ENCODE measurements at places on chromosomes 1 and 21.
A peak's percentile ranks its signal among the peaks of the same experiment; 100 is the strongest.

DNA sequence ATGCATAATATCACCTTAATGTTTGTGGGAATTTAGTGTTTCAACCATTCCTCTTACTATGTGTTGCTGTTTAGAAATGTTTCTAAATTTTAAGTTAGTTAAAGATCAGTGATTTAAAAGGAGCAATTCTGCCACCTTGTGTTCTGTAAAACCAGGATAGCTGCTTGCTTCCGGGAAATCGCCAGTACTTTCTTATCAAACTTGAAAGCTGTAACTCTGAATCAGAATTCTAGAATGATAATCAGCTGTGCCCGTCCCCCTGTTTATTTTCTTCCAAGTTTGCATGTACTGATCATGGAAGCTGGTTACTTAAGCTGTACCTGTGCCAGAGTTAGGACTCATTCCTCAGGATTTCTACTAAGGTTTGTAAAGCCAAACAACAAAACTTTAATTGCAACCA is 656.4 kb downstream of the LTN1 start:
- DNase-seq, result peak; percentile 76

- peak; percentile 30 for DNase-seq
Observed at GRCh38 chr1:26164036-26164860, 4.5 kb downstream of the C1orf232 start.

- DNase-seq, result no peak
Observed at GRCh38 chr1:54401799-54402198, 4.4 kb downstream of the SSBP3 start.

DNA sequence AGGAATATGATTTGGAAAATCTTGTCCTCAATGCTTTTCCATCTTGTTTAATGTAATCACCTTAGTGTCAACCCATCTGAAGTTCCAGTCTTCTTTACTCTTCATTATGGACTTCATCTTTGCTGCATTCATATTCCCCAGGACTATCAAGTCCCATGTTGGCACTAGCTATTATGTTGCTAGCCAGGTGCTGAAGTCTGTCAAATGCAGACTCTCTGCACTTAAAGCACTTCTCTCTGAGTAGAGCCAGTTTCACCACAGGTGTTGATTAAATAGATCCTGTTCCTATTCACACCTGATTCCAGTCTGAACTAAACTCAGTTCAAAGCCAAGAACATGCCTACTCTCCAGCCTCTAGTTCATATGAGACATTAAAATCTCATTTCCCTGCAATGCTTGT is 75.0 kb upstream of the PKN2 start:
- no peak for DNase-seq

DNA sequence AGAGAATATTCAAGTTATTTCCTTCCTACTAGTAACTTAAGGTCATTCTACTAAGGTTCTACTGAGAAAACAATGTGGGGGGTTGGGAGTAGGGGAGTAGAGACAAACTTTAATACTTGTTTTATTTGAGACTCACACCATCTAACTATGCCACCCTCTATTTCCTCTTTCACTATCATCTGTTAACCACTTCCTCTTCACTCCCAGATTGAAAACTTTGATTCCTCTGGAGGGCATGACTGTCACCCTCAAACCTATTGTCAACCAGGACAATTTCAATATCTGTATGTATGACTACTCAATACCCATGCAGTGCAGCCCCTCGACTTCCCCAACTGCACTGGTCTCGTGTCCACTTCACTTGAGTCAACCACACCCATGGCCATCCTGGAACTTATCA is 165.6 kb upstream of the POGK start:
- DNase-seq, result no peak

- no peak for DNase-seq
Observed at GRCh38 chr1:12572522-12572921, 45.5 kb downstream of the DHRS3 start.

- no peak for DNase-seq
Observed at GRCh38 chr1:153685544-153686340, 7.3 kb downstream of the NPR1 start.

- DNase-seq, result no peak
Observed at GRCh38 chr1:56095696-56096665, 483.4 kb downstream of the PLPP3 start.

DNA sequence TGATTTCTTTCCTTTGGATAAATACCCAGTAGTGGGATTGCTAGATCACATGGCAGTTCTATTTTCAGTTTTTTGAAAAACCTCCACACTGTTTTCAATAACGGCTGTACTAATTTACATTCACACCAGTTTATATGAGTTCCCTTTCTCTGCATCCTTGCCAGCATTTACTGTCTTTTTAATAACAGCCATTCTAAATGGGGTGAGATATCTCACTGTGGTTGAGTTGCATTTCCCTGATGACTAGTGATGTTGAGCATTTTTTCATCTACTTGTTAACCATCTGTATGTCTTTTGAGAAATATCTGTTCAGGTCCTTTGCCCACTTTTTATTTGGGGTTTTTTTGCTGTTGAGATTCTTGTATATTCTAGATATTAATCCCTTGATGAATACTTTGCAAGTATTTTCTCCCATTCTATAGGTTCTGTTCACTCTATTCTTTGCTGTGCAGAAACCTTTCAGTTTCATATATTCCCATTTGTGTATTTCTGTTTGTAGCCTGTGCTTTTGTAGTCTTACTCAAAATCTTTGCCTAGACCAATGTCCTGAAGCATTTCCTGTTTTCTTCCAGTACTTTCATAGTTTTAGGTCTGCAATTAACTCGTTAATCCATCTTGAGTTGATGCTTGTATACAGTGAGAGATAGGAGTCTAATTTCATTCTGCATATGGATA is 7.3 kb downstream of the HENMT1 start:
- DNase-seq, result no peak

DNA sequence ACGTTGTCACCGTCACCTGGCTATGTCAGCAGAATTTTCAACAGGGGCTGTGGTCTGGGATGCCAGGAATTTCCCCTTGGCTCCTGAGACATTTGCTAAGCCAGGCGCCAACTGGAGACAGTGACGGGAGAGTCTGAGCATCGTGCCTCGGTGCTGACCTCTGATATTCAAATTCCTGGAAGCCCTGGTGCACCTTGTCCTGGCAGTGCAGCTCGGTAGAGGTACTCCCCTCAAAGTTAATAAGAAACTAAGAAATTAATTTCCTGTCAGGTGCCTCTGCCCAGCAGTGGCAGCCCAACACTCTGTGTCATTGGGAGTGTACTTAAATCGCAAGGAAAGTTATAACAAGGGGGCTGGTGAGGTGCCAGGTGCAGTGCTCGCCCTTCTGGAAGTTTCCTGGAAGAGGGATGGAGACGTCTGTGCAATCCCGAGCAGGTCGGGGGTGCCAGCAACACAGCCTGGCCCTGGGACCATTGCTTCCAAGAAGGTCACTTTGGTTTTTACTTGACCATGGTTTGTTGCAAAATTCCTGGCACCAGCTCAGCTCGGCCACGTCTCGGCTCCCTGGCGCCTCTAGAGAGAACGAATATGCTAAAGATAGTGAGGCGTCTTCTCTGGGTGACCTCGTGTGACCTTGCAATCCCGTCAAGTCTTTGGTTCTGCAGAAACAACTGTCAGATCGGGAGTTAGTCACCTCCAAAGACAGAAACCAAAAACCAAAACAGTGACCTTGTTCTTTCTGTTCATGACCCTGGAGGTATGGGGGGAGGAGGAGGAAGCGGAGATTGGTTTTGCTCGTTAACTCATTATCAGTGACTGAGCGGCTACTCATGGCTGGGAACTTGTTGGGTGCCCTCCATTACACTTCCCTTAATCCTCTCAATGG is 149.5 kb upstream of the VAMP3 start:
- no peak for DNase-seq

- no peak for DNase-seq
Observed at GRCh38 chr1:200670242-200671118, 773 bp upstream of the DDX59 start.

DNA sequence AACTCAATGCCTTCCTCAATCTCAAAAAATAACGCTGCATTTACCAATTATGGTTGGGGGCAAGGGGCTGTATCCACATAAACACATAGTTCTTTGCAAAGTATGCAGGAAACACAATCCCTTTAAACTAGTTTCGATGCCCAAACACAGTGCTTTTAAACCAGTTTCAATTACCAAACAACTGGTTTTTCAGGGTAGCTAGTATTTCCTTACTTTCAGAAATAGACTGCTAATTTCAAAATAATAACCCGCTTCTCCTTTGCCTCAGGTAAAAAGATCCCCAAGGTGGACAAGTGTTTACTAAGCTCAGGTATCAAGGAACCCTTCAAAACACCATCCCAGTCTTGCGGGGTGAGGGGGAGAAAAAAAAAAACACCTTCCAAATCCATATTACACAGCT is 2.8 kb downstream of the SIPA1L2 start:
- DNase-seq, result peak; percentile 47

- no peak for DNase-seq
Observed at GRCh38 chr1:103265551-103265950, 157.2 kb upstream of the COL11A1 start.

DNA sequence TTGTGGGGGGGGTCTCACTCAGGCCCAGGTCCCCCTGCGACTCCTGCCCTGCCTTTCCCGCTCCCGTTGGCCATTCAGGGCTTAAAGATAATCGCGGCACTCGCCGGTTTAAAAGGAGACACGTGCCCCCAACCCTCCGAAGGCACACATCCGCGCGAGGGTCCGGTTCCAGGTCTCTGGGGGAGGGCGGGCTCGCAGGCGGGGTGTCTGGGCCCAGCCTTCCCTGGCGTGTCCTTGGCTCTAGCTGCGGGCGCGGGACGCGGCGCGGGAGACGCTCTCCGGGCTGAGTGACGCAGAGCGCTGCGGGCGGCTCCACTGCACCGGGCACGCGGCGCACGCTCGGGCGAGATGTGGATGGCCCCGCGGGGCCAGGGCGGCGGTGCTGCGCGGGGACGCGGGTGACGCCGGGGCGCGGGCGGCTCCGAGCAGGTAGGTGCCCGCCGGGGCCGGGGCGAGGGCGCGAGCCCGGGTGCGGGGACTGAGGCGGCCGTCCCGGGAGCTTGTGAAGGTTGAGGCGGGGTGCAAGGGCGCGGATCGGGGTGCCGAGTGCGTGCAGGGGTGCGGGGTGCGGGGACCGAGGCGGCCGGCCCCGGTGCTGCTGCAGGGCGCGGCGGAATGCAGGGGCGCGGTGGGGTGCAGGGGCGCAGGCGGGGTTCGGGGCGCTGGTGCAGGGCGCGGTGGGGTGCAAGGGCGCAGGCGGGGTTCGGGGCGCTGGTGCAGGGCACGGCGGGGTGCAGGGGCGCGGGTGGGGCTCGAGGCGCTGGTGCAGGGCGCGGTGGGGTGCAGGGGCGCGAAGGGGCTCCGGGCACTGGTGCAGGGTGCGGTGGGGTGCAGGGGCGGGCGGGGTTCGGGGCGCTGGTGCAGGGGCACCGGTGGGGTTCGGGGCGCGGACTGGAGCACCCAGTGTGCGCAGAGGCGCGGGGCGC is 3.3 kb upstream of the TRPM2 start:
- DNase-seq, result no peak

DNA sequence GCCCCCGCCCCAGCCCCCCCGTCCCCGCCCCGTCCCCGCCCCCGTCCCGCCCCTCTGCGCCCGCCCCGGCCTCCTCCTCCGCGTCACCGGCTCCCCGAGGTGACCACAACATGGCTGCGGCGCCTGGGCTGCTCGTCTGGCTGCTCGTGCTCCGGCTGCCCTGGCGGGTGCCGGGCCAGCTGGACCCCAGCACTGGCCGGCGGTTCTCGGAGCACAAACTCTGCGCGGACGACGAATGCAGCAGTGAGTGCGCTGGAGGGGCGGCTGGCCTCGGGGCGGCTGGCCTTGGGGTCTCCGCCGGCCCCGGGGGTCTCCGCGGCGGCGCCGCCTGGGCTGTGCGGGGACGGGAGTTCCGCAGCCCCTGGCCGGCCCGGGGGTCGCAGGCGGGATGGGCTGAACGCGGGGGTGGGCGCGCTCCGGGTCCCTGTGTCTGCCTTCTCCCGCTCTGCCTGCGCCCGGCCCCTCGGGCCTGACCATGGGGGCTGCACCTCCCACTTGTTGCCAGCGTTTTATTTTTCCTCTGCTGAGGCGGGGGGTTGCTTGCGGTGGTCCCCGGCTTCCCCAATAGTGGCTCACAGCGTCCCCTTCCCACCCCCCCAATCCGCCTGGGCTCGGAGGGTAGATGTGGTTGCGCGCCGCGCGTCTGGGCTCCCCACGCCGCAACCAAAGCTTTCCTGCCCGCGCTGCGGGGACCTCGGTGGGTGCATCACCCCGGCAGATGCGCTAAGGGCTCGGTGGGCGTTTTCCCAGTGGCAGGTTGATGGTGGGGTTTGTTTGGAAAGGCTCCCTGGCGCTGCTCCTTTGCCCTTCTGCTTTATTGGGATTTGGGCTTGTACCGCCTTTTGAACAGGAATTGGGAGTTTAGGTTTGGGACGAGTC is at the start of gene MIA3:
MIA3 (plus strand) TSS at position 97 of the 879 bp plus-strand sequence; CDS start at position 111, 14 bp downstream.
- peak; percentile 70 for DNase-seq

DNA sequence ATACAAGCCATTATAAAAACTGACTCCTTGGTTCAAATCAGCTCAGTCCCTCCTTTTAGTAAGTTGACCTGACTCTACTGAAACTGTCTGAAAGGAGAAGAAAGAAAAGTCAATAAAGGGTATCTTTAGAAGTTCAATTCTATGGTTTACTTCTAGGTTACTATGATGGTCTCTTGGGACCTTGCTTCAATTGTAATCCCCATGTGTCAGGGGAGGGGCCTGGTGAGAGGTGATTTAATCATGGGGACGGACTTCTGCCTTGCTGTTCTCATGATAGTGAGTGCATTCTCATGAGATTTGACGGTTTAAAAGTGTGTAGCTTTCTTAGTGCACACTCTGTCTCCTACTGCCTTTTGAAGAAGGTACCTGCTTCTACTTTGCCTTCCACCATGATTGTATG is 31.7 kb upstream of the FNBP1L start:
- no peak for DNase-seq

DNA sequence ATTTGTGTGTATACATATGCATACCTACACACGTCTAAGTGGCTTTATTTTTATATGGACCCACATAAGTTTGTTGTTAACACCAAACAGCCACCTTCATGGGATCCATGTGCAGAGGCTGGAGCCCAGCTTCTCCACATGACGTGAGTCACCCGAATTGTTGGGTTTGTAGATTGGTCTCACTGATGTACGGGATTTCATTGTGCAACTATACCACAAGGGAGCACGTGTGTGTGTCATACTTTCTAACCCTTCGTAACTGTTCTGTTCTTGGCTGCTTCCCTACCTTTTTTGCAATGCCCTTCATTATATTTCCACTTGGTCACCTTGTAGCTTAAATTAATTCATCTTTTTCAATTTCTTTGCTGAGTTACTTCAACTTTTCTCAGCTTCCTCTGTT is 21.0 kb downstream of the SPRTN start:
- DNase-seq, result peak; percentile 46

DNA sequence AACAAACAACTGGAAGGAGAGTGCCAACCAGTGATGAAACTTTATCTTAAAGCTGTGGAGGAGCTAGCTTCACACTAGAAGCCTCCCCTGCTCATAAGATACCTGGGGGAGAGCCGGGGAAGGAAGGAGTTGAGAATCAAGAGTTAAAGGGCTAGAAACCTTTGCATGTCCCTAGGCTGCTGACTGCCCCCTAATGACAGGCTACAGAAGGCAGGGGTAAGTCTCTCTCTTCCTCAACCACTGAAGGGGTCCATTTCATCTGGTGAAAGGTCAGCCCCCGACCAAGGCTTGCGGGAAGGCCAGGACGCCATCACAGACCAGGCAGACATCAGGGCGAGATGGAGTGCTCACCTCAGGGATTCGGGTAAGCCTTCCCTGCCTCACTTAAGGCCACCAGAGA is 65.6 kb upstream of the GRHL3 start:
- no peak for DNase-seq

Data from PC-3 (cell line).